ENCODE measurements at places on chromosomes 11 and 22.

- DNase-seq: no peak
These were observed 882 bp downstream of the CYB5R2 start for GRCh38 chr11:7672276-7672959.

DNA sequence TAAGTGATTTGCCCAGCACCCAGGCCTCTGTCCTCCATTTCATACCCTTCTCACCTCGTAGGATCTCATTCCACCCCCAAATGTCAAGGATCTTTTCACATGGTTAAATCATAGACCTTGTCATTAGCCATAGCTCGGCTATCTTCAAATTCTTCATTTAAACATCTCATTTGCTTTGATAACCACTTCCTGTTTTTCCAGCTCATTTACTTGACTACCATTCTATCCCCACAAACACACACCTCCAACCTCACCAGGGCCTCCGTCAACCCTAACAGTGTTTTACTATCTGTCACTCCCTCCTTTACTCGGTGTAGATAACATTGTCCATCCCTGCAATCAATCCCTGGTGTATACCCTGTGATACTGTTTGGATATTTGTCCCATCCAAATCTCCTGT is 36.8 kb upstream of the LARGE1 start:
- DNase-seq: no peak

- DNase-seq: no peak
These were observed 6.2 kb downstream of the MRGPRD start for GRCh38 chr11:68974421-68975194.

- no peak for DNase-seq
These were observed 327.5 kb upstream of the TENM4 start for GRCh38 chr11:79768343-79768742.

DNA sequence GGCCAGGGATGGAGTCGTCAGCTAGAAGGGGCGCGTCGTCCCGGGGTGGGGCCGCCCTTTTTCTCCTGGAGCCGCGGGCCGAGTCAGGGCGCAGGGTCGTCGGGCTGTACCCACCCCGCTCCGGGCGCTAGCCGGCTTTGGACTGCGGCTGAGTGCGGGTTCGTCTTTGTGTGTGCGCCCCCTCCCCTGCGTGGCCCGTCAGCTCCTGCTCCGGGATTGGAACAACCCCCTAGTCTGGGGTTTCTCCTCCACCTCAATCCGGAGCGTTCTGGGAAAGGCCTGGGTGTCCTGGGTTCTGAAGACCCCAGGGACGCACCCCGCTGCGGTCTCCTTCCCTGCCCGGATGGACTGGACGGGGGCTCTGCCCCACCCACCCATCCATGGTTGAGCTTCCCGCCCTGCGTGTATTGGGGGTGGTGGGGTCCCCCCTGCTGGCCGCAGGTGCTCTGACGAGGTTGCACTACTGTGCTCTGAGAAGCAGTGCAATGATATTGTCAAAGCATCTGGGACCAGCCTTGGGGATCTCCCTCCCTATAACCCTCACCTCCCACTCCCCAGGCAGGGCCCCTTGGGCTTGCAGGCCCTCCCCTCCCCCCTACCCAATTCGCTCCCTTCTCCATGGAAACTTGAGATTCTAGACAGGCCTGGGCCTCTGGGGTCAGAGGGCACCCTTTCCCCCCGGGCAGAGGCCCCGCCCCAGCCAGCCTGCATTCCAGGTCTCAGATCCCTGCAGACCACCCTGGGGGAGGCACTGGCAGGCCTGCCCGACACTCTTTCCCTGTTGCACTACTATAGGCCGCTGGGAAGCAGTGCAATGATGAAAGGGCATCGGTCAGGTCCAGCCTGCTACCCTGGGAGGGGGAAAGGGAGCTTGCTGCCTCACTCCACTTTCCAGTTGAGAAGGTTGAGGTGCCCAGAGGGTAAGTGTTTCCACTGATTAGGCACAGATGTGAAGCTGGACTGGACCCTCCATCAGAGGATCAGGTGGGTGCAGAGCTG is 10.7 kb downstream of the SDF2L1 start:
- peak; percentile 31 for DNase-seq

GRCh38 chr22:49170053-49170452 is 657.6 kb downstream of the BRD1 start:
- DNase-seq: peak; percentile 32

GRCh38 chr11:16043617-16044016 is 312.7 kb downstream of the SOX6 start:
- DNase-seq: no peak

GRCh38 chr11:96049426-96049825 is 125.5 kb upstream of the MTMR2 start:
- no peak for DNase-seq

DNA sequence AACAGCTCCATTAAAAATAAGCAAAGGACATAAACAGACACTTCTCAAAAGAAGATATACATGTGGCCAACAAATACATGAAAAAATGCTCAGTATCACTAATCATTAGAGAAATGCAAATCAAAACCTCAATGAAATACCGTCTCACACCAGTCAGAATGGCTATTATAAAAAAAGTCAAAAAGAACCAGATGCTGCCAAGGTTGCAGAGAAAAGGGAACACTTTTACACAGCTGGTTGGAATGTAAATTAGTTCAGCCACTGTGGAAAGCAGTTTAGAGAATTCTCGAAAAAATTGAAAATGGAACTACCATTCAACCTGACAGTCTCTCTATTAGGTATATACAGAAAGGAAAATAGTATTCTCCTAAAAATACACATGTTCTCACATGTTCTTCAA is 102.4 kb upstream of the FIBIN start:
- no peak for DNase-seq

- no peak for DNase-seq
These were observed 124.2 kb downstream of the SWAP70 start for GRCh38 chr11:9787981-9788521.

GRCh38 chr22:40637183-40638150 is 948 bp upstream of the MRTFA start:
- DNase-seq: no peak

DNA sequence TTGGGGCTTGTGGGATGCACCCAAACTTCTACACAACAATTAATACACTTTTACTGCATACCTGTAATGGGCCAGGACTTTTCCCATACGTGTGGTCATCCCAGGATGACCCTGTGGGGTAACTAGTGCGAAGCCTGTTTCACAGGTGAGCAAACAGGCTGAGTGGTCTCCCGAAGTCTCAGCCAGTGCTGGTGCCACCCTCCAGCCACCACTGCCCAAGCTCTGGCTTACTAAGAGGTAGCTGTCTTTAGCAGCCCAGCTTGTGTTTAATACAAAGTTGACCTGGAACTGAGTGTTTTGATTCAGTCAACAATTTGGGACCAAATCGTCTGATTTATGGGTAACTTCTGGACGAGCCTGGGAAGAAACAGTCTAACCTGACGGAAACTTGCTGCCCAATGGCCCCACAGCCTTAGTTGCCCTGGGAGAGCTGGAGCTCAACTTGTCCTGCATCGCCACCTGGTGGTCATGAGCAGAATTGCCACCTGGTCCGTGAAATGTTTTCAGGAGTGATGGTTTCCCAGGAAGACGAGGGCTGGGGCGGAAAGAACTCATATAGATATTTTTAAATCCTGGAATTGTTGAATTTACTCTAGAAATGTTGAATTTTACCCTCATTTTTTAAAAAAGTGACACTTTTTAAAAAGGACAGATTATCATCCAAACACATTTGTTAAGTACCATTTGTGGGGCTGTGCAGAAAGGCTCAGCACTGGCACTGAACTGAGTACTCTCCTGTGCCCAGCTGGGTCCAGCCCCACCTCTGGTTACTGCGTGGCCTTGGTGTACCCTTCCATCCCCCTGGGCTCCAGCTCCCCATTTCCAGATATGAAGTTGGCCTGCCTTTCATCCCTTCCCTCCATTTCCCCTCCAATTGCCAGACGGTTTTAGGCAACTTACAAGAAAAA is 95.5 kb upstream of the PARVA start:
- peak; percentile 85 for DNase-seq

- peak; percentile 13 for DNase-seq
These were observed 418.7 kb downstream of the SOX6 start for GRCh38 chr11:15937601-15938120.

DNA sequence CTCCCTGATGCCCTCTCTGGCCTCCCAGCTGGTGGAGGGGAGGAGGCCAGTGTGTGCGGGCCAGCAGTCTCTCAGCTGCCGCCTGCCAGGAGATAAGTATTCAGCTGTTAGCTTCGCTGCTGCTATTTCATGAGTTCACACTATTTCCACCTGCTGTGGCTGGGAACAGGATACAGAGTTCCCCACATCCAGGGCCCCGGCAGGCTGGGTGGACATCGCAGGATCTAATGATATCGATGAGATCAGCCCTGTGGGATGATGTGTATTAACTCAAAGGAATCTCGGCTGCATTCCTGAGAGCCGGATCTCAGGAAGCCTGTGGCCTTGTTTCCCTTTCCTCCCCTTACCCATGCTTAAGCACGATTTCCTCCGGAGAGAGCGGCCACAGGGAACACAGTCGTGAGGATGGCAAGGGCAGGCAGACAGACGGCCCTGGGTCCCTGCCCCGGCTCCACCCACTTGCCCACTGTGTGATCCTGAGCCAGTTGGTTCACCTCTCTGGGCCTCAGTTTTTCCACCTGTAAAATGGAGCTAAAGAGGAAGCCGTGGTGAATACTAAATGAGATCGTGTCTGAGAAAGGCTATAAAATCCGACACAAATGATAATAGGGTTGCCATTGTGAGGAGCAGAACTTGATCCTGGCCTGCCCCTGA is 6.5 kb upstream of the PVALB start:
- DNase-seq: no peak

DNA sequence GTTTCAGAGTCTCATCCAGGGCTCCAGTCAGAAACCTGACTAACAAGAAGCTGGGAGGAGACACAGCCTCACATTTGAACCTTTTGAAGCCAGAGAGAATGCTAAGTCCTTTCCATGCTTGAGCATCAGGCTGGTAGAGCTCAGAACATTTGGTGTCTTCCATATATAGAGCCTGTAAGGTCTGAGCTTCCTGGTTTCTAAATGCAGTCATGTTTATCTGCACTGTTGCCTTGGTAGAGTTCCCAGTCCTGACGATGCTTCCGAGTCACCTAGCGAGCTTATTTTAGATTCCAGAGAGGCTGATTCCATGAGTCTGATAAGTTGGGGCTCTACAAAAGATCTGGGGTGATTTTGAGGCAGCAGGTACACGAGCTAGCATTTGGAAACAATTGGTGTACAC is 68.4 kb upstream of the SORL1 start:
- no peak for DNase-seq

DNA sequence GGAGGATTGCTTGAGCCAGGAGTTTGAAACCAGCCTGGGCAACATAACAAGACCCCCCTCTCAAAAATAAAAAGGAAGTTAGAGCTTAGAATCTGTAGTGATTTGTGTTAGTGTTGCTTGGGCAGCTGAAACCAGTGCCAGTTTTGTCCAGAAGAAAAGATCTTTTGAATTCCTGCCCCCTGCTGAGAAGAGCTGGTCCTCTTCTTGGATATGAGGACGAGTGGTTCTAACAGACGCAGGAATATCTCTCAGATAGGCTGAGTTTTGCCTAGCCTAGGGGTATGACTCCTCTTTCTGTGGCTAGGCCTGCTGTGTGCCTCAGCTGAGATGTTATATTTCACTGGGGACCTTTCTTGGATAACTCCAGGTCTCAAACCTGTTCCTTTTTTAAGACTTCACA is 102.8 kb downstream of the STIM1 start:
- DNase-seq: no peak

DNA sequence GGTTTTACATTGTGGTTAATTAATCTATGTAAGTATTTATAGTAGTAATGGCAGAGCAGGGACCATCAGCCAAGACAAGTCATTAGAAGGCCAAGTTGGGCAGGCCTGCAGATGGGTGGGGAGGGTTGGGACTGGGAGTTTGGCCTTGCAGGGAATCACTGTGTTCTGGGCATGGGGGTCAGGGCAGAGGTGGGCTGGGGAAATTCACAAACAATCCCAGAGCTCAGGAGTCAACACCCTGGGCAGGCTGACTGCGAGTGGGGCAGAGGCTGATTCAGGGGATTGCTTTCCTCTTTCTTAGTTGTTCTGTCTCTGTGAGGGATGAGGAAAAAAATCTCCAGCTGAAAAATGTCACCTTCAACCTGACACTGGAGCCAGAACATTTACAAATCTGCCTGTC is 322.5 kb downstream of the NTM start:
- no peak for DNase-seq

DNA sequence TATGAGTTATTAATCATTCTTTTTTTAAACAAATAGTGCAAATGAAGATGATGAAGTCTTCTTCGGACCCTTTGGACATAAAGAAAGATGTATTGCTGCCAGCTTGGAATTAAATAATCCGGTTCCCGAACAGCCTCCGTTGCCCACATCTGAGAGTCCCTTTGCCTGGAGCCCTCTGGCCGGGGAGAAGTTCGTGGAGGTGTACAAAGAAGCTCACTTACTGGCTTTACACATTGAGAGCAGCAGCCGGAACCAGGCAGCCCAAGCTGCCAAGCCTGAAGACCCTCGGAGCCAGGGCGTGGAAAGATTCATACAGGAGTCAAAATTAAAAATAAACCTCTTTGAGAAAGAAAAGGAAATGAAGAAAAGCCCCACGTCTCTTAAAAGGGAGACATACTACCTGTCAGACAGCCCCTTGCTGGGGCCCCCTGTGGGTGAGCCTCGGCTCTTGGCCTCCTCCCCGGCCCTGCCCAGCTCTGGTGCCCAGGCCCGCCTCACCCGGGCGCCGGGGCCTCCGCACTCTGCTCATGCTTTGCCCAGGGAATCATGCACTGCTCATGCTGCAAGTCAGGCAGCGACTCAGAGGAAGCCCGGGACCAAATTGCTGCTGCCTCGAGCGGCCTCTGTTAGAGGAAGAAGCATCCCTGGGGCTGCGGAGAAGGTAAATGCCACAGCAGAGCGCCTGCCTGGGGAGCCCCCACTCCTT is 11.8 kb downstream of the GTSE1 start:
- DNase-seq: no peak

DNA sequence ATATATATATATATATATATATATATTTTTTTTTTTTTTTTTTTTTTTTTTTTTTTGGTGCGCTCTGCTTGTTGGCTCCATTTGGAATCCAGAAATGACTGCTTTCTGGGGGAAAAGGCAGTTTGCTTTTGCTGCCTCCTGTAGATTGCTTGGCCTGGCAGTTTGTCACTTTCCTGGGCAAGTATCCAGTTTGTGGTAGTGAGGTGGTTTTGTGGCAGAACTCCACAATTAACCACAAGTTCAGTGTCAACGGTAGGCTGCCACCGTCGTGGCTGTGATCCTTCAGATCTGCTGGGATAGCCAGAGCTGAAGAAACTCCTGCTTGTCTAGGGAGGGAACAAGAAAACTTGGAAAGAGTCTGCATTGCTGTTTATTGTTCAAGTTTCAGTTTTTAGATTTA is 5.0 kb upstream of the PDE3B start:
- DNase-seq: no peak

GRCh38 chr11:118180300-118180703 is 3.9 kb upstream of the SCN2B start:
- peak; percentile 50 for DNase-seq

DNA sequence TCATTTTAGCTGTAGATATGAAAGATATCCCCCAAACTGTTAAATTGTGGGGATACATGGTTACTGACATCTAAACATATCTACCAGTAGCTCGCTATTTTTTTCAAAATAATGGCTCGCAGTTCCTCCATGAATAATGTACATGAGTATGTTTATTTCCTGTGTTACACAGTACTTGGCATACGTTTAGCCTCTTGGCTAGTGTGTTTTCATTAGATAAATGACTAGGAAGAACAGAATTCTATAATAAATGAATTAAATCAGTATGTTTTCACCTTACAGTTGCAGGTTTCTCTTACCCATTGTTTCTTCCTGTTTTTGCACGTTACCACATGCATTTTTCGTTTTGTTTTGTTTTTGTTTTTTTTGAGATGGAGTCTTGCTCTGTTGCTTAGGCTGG is 21.8 kb downstream of the RNF169 start:
- DNase-seq: no peak
